ENCODE measurements at places on chromosomes 7 and 10.

GRCh38 chr10:113982769-113983168 is 60.9 kb upstream of the ADRB1 start:
- no peak for DNase-seq

DNA sequence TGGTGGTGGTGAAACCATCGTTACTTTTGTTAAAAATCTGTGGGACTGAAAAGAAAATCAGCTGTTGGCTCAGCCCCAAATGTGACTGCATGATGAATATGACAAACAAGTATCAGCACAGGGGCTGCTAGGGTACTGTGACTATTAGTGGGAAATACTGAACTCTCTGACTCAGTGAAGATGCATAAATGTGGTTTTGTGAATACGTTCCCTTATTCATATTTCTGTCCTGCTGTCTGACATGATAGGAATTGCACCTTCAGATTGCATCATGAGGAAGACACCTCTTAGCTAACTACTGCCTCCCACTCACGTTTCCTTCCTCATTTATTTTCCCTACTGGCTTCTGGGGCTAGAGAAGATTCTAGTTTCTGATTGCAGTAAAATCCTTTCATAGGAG is 1.4 kb downstream of the CLEC5A start:
- peak; percentile 17 for DNase-seq

GRCh38 chr7:113548137-113548536 is 370.7 kb downstream of the PPP1R3A start:
- no peak for DNase-seq

DNA sequence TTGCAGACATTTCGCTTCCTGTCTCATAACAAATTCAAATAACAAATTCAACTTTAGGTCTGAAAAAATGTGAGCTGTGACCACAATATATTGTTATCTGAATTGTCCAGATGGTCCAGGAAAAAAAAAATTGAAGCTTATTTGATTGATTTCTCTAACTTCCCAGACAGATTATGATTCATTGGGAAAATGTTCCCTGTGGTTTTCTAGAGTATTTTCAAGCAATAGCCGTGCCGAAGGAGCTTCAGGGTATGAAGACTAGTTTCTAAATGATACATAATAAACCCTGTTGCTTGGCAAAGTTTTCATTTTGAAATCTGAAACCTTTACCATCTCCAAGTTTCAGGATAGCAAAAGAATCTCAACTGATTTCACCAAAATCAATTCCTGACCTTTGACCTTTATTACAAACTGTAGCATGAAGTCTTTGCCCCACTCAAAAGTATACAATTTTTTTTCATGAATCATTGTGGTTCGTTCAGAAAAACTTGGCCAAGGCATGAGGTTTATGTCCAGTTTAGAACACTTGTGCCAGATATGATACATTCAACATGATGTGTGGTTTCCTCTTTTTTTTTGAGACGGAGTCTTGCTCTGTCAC is 109.9 kb downstream of the JCAD start:
- DNase-seq: peak; percentile 99

- peak; percentile 13 for DNase-seq
Observed at GRCh38 chr10:67629461-67629971, 66.5 kb downstream of the CTNNA3 start.

DNA sequence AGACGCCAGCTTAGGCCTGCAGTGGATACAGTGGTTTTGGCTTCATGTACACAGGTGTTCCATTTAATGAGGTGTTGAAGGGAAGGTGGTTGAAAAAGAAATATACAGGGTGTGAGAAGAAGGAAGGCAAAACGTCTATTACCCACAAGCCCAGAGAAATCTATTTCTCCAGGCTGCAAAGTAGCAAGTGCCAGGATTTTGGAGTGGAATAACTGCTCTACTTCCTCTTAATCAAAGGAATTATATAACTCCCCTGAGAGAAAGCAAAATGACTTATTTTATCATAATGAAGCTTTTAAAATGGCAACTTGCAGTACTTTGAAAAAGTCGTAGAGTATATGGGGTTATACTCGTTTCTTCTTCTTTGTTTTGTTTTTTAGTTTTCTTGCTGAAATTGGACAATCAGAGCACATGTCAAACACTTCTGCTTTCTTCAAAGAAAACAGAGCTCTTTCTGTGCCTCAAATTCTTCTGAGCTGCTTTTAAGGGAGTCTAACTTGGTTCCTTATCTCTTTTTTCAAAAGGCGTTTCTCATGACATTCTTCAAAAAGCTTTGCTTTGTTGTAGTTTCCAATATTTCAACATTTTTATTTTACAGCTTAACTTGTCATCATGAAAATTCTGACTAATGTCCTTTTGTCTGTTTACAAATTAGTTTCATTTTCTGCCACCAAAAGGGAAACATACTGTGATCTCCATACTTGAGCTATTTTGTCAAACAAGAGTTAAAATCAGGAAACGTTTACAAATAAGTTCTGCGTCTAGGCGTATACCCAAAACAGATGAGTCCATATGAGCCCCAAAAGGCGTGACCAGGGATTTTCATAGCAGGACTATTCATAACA is 289.7 kb downstream of the FRMD4A start:
- DNase-seq: peak; percentile 30

- peak; percentile 36 for DNase-seq
Observed at GRCh38 chr10:76582531-76582930, 1055.1 kb downstream of the KCNMA1 start.

DNA sequence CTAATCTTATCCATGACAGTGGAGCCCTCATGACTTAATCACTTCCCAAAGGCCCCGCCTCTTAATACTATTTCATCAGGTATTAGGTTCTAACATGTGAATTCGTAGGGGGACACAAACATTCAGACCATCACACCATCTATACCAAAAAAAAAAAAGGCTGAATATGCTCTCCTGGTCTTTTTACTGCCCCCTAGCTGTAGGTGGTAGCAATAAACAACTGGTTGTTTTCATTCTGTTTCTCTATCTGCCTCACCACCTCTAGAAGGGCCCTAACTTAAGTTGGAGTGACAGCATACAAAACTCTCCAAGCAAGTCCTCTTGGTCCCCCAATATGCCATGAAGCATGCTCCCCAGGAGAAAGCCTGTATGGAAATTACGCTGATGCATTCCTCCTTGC is 94.1 kb downstream of the GRM8 start:
- DNase-seq: no peak
